ENCODE measurements at places on chromosomes 2 and 18. TPM values are rescaled to one million over a fixed set of nuclear protein-coding genes. Genes with fewer than 3 reads are reported as not detected.
A peak's percentile ranks its signal among the peaks of the same experiment; 100 is the strongest.

DNA sequence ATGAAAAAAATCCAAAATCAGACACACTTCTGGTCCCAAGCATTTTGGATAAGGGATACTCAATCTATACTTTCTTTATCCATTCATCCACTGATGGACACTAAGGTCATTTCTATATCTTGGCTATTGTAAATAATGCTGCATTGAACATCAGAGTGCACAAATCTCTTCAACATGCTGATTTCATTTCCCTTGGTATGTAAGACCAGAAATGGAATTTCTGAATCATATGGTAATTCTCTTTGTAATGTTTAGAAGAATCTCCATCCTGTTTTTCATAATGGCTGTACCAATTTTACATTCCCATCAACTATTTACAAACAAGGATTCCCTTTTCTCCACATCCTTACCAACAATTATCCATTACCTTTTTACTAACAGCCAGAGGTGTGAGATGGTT, 33.7 kb upstream of the MCM6 start:
- no peak for DNase-seq

GRCh38 chr2:12879649-12880048, 162.9 kb downstream of the TRIB2 start:
- no peak for DNase-seq

- DNase-seq = no peak
These were observed 199.4 kb downstream of the ZNF385B start for GRCh38 chr2:179661986-179662385.

DNA sequence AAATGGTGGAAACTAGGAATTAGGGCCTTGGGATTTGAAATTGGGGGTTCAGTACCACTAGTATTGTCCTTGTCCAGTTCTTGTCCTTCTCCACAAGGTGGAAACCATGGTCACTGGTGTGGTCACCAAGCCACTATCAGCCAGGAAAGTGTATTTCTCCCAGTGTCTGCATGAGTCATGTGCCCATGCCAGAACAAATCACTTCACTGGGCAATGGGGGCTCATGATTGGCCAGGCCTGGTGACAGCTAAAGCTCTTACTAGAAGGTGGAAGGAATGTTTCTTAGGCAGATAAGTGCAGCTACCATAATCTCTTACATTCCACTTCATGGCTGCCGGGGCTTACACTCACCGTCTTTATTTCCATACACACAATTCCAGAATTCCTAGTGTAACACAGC, 124.8 kb upstream of the TACR1 start:
- DNase-seq = no peak

DNA sequence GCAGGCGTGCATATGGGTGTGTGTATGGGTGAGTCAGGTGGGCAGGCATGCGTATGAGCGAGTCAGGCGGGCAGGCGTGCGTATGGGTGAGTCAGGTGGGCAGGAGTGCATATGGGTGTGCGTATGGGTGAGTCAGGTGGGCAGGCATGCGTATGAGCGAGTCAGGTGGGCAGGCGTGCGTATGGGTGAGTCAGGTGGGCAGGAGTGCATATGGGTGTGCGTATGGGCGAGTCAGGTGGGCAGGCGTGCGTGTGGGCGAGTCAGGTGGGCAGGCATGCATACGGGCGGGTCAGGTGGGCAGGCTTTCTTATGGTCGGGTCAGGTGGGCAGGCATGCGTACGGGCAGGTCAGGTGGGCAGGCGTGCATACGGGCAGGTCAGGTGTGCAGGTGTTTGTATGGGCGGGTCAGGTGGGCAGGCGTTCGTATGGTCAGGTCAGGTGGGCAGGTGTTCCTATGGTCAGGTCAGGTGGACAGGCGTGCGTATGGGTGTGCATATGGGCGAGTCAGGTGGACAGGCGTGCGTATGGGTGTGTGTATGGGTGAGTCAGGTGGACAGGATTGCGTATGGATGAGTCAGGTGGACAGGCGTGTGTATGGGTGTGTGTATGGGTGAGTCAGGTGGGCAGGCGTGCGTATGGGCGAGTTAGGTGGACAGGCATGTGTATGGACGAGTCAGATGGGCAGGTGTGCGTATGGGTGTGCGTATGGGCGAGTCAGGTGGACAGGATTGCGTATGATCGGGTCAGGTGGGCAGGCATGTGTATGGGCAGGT, 28.7 kb upstream of the KLF11 start:
- no peak for DNase-seq

GRCh38 chr2:128469203-128469602, 150.5 kb upstream of the HS6ST1 start:
- DNase-seq = peak; percentile 42

DNA sequence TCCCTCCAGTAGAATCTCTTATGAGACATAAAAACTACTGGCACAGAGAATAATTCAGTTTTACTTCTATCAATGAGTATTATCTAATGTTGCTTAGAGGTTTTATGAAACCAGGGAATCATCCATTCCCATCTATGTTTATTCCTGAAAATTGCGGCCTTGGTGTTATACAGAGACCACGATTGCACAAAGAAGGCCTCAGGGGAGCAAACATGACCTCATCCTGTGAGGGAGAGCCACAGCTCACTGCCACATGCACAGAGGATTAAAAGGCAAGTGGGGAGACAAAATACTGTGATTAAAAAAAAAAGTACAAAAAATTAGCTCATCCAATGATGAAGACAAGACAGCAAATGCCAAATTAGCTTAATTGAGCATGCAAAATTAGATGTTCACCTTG, 111.8 kb upstream of the SLC35G4 start:
- DNase-seq = no peak

DNA sequence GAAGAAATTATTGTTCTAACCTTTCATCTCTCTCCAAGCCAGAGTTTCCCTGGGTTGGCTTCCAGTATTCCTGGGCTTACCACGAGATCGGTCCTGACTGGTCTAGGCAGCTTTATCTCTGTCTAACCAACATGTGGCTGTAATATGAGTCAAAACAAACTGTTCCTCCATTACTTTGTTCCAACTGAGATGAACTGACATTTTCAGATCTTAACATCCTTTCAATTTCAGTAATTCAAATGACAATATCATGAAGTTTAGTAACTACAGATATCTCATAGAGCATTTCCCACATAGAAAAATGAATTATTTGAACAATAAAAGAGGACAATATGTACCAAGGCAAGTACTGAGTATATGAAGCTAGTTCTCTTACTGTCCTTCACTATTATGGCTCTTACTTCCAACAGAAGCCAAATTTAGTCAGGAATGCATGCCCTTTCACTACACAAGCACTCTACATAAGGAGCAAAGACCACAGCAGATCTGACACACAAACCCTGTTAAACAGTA, 15.5 kb downstream of the SLC25A12 start:
- DNase-seq = no peak

DNA sequence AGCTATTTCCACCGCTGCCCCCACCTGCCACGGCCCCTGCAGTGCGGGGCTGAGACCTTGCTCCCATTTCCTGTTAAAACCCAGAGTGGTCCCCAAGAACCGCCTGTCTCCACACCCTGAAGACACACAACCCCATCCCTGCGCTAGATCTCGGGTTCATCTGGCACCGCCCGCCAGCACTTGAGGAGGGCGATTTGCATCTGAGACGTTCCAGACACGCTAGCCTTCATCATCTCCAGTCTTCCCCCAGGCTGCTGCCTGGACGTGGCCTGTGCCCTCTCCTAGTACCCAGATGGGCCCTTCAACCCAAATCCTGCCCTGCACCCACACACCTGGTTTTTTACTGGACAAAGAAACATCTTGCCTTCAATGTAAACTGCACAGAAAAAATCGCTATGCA, 49.8 kb downstream of the SLC66A2 start:
- no peak for DNase-seq

DNA sequence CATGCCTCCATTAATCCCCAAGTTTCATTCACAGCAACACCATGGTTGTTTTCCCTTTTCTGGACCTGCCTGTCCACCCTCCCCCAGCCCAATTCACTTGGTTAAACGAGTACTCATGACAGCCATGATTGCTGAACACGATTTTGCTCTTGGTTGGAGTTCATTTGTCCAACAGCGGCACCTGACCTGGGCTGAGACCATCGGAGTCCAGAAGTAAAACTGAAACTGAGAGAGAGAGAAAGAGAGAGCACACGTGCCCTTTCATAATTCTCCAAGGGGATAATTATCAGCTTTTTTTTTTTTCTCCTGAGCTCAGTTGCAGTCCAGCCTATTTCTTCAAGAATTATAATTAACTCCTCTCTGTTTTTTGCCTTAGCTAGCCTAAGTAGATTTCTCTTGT, 13.7 kb upstream of the KIF5C start:
- no peak for DNase-seq

Gene ACVR1
- 5.7 TPM for total RNA-seq

Gene RANBP2
- total RNA-seq = 58.0 TPM

Gene SULT1C2
- not detected for total RNA-seq

Gene LPIN2
- 57.8 TPM for total RNA-seq

Gene ZC3H6
- 3.4 TPM for total RNA-seq

Gene CCDC148
- not detected for total RNA-seq

Gene LIPG
- total RNA-seq = not detected

Gene NGEF
- total RNA-seq = not detected

Gene POTEC
- total RNA-seq = not detected
